ENCODE measurements at places on chromosomes 6 and 20.
A peak's percentile ranks its signal among the peaks of the same experiment; 100 is the strongest.

GRCh38 chr6:128323011-128323410, 197.4 kb downstream of the PTPRK start:
- no peaks in the 10 kb centered on the region for H3K4me1 ChIP-seq
- no peak overlapping the region for H3K4me3 ChIP-seq
- H3K27me3 ChIP-seq, result no peaks in the 10 kb centered on the region

DNA sequence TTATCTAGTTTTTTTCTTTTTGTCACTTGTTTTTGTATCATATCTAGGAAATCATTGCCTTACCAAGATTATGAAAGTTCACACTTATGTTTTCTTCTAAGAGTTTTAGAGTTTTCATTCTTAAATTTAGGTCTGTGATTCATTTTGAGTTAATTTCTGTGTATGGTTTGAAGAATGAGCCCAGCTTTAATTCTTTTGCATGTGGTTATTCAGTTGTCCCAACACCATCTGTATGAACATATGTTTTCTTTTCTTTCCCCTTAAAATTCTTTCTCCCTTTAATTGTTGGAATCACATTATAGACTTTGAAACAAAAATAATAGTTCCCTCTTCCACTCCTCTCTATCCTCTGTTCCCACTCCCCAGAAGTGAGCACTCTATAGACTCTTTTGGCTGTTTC, 85.4 kb downstream of the SLX4IP start:
- no peak overlapping the region for H3K4me3 ChIP-seq
- DNase-seq, result no peak
- H3K36me3 ChIP-seq, result no peaks in the 10 kb centered on the region
- no peaks in the 10 kb centered on the region for H3K4me1 ChIP-seq

GRCh38 chr20:31842471-31843157, 2.8 kb downstream of the FOXS1 start:
- peak; percentile 43 for DNase-seq
- no peak overlapping the region for H3K4me3 ChIP-seq
- no peaks in the 10 kb centered on the region for H3K4me1 ChIP-seq

GRCh38 chr20:59576216-59576953, 28.0 kb upstream of the PHACTR3 start:
- DNase-seq, result no peak
- H3K27ac ChIP-seq, result no peak overlapping the region
- no peaks in the 10 kb centered on the region for H3K4me1 ChIP-seq
- no peaks in the 10 kb centered on the region for H3K36me3 ChIP-seq
- no peak overlapping the region for H3K4me3 ChIP-seq
- H3K27me3 ChIP-seq, result no peaks in the 10 kb centered on the region

DNA sequence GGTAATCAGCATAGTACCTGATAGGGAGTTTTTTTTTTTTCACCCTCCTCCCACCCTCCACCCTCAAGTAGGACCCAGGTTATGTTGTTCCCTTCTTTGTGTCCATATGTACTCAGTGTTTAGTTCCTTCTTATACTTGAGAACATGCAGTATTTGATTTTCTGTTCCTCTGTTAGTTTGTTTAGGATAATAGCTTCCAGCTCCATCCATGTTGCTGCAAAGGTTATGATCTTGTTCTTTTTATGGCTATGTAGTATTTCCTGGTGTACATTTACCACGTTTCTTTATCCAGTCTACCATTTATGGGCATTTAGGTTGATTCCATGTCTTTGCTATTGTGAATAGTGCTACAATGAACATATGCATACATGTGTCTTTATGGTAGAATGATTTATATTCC, 41.9 kb downstream of the FOXA2 start:
- H3K4me3 ChIP-seq, result no peak overlapping the region
- DNase-seq, result no peak
- no peaks in the 10 kb centered on the region for H3K4me1 ChIP-seq
- H3K36me3 ChIP-seq, result no peaks in the 10 kb centered on the region
- no peaks in the 10 kb centered on the region for H3K27me3 ChIP-seq
- no peak overlapping the region for H3K27ac ChIP-seq

DNA sequence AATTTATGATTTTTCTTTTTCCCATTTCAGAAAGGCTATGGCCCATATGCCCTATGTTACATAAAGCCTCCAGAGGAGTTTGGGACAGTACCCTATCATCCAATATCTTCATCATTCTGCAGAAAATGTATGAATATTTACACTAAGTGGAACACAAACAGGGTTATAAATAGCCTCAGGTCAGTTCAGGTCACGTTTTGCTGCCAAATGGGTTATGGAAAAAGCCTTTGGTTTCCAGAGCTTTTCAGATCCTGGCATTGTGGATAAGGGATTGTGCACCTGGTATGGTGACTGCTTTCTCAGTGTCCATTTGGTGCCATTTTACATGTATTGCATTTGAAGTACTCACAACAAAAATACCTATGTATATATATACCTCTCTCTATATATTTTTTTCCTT, 29.4 kb downstream of the UTRN start:
- H3K4me1 ChIP-seq, result no peaks in the 10 kb centered on the region
- no peaks in the 10 kb centered on the region for H3K27me3 ChIP-seq
- DNase-seq, result no peak
- no peaks in the 10 kb centered on the region for H3K36me3 ChIP-seq
- H3K4me3 ChIP-seq, result no peak overlapping the region

GRCh38 chr6:5260111-5260620, 584 bp downstream of the LYRM4 start:
- H3K36me3 ChIP-seq, result no peaks in the 10 kb centered on the region
- H3K4me1 ChIP-seq, result peaks cover 8% of the 10 kb centered on the region
- peak overlapping the region; percentile 96 for H3K27ac ChIP-seq

Measured in uterus (tissue), 4 donors.